ENCODE measurements at places on chromosomes 5 and 9.

GRCh38 chr5:93252165-93252564, 328.9 kb downstream of the NR2F1-AS1 start:
- no peak for DNase-seq

DNA sequence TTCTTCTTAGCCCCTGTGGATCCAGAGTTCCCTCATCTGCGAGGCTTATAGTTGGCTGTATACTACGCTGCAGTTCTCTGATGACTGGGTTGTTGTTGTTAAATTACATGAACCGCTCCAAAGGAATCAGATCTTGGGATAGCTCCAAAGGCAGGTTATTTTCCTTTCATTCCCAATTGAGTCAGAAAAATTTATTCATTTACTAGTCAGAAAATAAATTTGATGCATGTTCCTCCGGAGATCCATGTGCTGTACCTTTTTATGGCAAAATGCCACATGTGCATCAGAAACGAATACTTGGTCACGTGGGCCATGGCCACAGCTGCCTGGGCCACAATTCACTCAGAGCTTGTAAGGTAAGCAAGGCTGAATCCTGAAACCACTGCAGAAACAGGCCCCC, 304.0 kb downstream of the NR2F1-AS1 start:
- no peak for DNase-seq

DNA sequence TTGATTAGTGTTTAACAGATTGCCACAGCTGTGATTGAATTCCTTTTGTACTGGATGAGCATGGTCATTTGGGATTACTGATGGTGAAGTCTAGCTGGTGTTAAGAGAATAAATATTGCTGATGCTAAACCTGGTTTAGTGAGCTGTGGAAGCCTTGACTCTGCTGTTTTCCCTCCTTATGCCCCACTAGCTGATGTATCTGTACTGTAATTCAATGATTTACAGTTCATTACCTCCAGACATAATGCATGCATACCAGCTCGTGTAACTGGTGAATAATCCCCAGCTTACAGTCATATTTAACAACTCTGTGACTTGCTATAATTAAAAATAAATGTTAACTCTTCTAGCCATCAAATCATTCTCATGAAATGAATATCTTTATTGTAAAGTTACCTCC, 1.7 kb upstream of the CMYA5 start:
- no peak for DNase-seq

DNA sequence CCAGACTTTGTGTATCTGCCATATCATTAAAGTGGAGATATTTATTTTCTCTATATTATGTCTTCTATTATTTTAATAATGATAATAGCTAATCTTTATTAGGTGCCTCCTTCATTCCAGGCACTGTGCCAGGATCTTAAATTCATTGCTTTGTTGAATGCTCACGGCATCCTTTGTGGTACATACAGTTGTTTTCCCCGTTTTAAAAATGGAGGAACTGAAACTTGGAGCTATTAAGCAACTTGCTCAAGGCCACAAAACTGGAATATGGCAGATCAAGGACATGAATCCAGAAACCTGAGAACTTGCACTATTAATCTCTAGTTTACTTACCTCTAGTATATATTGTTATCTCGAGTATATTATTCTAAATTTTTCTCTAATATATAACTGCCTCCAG, 41.5 kb upstream of the PPP3R2 start:
- no peak for DNase-seq

DNA sequence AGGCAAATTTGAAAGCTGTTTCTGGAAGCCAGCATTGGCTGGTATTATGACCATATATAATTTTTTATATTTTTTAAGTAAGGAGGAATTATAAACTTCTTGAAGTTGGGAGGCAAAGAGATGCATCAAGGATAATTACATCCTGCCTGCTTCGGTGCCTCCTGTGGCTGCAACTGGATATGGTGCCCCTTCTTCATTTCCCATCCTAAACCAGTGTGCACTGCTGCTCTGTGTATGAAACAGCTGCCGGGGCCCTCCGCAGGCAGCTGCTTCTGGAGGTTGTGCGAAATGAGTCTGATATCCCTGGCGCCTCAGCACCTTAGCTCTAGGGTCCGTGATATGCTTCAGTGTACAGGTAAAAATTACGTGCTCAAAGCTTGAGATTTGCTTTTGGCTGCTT, 304.2 kb downstream of the ENC1 start:
- no peak for DNase-seq
